RPMI7951 (cell line): ENCODE measurements at places on chromosomes 3 and 15. TPM values are rescaled to one million over a fixed set of nuclear protein-coding genes. Genes with fewer than 3 reads are reported as not detected.
A peak's percentile ranks its signal among the peaks of the same experiment; 100 is the strongest.

GRCh38 chr15:90165157-90165556, 36.0 kb upstream of the SEMA4B start:
- no peak for DNase-seq

GRCh38 chr3:125116311-125117080, 60.7 kb upstream of the HEG1 start:
- peak; percentile 97 for DNase-seq

GRCh38 chr3:58484045-58484721, 7.7 kb upstream of the KCTD6 start:
- DNase-seq = no peak

DNA sequence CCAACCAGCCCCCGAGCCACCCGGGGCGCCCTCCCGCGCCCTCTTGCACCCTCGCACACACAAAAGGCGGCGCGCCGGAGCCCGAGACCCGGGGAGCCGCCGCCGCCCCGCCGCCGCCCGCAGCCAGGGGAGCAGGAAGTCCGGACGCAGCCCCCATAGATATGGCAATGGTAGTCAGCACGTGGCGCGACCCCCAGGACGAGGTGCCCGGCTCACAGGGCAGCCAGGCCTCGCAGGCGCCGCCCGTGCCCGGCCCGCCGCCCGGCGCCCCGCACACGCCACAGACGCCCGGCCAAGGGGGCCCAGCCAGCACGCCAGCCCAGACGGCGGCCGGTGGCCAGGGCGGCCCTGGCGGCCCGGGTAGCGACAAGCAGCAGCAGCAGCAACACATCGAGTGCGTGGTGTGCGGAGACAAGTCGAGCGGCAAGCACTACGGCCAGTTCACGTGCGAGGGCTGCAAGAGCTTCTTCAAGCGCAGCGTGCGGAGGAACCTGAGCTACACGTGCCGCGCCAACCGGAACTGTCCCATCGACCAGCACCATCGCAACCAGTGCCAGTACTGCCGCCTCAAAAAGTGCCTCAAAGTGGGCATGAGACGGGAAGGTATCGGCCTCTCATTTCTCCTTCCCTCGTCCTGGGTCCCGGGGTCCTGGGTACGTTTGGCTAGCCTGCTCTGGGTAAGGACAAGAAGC, 1.6 kb downstream of the NR2F2 start:
- DNase-seq = peak; percentile 76

- DNase-seq = no peak
These were observed 18.5 kb upstream of the DPPA4 start for GRCh38 chr3:109355625-109356441.

DNA sequence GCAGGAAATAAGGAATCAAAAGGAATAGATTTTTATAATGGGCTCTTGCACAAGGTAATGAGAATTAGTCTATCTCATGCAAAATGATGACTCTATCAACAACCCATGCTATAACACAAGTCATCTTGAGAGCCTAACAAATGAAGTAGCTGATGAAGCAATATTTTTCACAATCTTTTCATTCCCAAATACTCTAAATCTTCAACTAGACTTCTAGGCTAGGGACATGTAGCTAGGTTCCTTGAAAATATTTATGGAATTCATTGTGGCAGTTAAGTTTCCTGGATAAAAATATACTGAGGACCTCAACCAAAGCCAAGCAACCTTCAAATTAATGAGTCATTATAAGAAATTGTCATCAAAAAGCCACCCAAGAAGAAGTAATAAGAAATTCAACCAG, 55.4 kb downstream of the DCBLD2 start:
- DNase-seq = peak; percentile 32

DNA sequence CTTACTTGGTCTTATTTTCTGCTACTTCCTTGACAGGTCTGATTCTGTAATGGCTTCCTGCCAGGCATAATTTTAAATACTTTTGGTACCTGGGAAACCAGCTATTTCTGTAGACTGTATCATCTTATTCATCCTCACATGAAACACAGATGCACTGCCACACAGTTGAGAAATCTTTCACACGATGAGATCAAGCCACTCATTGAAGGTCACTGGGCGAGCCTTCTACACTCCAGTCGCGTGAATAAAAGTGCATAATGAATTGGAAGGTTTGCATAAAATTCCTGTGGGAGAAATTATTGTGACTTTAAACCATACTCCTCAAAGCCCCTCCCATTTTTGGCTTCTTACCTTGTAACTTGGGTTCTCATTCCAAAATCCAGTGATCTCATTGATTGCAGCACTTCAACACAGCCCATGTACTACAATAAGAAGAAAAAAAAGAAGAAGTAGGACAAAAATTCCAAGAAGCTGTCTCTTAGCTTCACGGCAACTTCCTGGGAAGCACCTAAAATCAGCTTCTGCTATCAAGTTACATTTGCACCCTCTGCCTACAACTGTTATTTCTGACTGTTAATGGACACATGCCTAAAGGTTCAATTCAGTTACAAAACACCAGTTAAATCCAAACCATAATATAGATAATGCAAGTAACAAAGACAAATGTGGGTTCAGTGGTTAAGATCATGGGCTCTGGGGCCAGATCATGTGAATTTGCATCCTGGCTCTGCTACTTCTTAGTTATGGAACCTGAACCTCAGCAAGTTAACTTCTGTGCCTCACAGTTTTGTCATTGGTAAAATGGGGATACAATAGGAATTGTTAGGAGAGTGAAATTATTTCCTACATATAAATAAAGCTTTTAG, 39.0 kb downstream of the SHC4 start:
- DNase-seq = no peak

GRCh38 chr3:101676765-101677435, at the start of gene ZBTB11:
ZBTB11 (minus strand) TSS chr3:101677132; CDS start chr3:101676914, 218 bp downstream.
- peak; percentile 100 for DNase-seq

DNA sequence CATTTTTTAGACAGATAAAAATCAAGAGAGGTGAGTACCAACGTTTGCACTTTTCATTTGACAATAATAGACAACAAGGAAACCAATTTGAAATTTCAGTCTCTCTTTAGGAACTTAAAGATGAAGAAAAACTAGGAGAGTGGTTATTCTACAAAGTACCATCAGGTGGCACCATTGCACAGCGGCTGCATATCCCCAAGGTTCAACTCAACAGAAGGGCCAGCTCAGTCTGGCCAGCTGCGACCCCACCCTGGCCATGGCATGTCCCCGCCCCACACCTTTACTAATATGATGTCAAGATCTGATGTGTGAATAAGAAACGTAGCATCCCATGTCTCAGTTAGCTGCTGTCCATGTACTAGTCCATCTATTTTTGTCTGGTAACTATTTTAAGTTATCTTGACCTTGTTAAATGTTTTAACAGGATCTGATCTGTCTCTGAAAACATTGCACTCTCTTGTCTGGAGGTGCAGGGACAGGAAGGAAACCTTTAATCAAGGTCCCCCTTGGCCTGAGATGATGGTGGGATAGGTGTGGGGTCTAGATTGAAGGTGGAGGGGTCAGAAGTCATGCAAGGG, 35.5 kb upstream of the CGNL1 start:
- DNase-seq = peak; percentile 54

DNA sequence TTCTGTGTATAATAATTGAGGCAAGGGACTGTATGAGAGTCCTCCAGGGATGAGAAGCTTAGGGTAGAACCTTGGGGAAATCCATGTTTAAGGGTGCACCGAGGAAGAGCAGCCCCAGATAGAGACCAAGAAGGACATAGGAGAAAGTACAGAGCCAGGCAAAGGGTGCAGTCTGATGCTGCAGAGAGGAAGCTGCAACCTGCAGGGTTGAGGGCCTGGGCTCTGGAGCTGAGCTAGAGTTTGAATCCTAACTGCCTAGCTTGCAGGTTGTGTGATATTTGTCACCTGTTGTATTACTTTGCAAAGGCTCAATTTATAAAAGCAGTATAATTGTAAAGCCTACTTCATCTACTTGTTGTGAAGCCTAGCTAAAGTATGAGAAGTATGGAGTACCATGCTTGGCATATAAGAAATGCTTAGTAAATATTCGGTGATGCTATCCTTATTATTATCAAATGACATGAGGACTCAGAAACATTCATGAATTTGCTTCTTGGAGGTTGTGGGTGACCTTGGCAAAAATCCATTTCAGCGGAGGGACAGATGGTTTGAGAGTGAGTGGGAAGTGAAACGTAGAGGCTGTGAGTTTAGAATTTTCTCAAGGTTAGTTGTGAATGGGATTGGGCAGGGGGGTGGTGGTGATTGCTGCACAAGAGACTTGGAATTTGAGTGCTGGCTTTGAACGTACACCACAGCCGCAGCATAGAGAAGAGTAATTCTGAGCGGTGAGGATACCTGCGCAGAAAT, 43.8 kb downstream of the PLCL2 start:
- no peak for DNase-seq

- DNase-seq = no peak
These were observed 174.7 kb downstream of the CD47 start for GRCh38 chr3:107916171-107916570.

DNA sequence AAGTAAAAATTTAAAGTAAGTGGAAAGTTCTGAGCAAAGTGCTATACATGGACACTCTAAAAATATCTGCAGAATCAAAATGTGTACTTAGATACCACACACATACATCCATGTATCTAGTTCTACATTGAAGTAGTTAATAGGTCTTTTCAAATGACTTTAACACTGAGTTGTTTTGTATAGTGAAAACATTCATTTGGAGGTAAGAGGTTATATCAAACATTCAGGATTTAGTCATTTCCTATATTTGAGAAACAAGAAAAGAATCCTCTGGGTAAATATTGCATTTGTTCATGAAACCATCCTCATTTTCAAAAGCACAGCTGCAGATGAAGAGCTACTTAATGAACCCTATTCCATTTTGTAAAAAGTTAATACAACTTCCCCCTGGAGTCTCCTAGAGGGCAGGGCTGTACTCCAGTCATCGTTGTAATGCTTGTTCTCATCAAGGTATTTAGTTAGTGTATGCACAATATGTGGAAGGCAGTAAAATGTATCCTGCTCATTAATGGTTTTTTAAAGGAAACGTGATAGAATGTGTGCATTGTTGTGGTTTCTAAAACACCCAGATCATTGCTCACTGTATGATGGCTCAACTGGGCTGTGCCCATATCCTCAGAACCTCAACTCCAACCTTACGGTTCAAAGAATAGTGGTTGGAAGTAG, 26.2 kb downstream of the ARPP21 start:
- no peak for DNase-seq

DNA sequence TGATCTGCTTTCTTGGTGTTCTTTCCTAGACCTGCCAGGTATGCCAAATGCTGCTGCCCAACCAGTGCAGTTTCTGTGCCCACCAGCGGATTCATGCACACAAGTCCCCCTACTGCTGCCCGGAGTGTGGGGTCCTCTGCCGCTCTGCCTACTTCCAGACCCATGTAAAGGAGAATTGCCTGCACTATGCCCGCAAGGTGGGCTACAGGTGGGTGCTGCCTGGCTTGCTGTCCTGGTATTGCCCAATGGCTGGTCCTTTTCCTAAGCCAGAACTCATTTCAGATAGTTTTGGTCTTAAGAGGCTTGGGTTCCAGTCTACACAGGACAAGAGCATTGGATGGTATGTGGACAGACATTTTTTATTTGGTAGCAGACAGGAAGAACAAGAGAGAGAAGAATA, 26.5 kb upstream of the ALPK3 start:
- no peak for DNase-seq

- DNase-seq = no peak
These were observed 9.4 kb downstream of the ANO10 start for GRCh38 chr3:43612419-43612818.

- DNase-seq = peak; percentile 52
These were observed 56.7 kb upstream of the LMOD3 start for GRCh38 chr3:69178838-69179739.

- no peak for DNase-seq
These were observed 411.0 kb upstream of the NR2F2 start for GRCh38 chr15:95919460-95919859.

DNA sequence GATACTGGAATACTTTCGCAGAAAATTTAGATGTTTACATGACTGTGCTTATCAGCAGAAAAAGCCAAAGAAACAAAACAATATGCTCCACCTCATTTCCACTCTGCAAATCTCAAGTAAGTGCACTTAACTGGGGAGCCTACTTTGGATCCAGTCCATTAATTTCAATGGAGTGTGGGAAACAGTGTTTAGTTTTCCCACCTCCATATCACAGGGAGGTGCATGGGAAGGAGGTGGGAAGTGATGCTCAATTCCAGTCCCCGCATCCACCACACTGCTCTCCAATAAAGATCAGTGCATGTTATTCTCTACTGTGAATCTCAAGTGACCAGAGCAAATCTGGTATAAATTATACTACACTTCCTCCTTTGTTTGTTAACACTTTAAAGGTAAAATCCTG, 2.9 kb downstream of the NEDD4 start:
- no peak for DNase-seq

DNA sequence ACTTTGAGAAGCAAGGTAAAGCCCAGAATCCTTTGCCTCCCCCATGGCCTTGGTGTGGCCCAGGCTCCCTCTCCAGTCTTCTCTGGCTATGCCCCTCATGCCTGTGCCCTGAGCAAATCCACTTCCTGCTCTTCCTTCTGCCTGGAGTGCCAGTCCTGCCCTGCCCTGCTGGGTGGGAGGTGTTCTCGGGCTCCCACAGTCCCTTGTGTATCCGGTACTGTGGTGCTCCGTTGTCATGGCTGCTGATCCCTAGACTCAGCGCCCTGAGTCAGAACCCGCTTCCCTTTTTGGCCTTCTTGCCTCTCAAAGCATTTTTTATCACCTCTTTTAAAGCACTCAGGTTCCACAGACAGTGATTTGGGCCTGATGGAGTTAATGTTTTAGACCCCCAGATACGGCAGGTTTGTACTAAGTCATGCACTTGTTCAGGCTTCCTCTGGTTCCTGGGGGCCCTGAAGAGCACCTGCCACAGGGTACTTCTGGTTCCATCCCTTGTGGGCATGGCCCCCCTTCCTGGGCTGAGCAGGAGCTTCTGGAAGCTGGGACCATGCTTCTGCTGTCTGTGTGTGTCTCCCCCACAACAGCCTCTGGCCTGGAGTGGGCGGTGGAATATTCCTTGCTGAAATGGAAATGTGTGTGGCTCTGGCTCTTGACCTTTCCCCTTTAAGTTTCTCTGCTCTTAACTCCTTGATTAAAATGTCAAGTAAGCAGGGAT, 29.6 kb upstream of the ADAMTS7 start:
- peak; percentile 62 for DNase-seq

DNA sequence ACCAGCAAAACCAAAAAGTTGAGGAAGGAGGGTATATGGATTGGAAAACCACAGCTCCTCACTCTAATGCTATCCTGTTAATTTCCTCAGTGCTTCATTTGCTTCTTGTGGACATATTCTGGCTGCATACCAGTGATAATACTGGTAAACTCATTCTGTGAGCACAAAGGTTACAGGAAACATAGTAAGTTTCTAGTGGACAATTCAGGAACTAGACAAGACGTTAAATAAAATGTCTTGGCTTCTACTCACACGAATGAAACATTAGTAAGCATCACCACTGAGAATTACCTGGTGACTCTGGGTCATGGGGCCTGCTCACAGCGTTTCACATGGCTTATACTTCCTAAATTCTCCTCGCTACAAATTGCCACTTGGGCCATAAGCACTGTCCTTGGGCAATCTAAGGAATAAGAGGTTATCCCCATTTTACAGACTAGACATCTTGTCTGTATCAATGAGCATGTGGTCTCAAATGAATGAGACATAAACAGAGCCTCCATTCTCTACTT, 20.1 kb upstream of the PPIB start:
- no peak for DNase-seq

Gene FGF12
- total RNA-seq = 0.12 TPM in 1 of 2 replicates, not detected in the other

Gene RAB27A
- 17.8 and 19.0 TPM in 2 replicates for total RNA-seq

Gene WDR93
- total RNA-seq = 0.10 and 0.48 TPM in 2 replicates

Gene PP2D1
- total RNA-seq = not detected in 2 replicates

Gene LRRC31
- not detected in 2 replicates for total RNA-seq

Gene ZNF620
- 1.4 and 1.5 TPM in 2 replicates for total RNA-seq
